ENCODE measurements at places on chromosomes 3 and 15.

DNA sequence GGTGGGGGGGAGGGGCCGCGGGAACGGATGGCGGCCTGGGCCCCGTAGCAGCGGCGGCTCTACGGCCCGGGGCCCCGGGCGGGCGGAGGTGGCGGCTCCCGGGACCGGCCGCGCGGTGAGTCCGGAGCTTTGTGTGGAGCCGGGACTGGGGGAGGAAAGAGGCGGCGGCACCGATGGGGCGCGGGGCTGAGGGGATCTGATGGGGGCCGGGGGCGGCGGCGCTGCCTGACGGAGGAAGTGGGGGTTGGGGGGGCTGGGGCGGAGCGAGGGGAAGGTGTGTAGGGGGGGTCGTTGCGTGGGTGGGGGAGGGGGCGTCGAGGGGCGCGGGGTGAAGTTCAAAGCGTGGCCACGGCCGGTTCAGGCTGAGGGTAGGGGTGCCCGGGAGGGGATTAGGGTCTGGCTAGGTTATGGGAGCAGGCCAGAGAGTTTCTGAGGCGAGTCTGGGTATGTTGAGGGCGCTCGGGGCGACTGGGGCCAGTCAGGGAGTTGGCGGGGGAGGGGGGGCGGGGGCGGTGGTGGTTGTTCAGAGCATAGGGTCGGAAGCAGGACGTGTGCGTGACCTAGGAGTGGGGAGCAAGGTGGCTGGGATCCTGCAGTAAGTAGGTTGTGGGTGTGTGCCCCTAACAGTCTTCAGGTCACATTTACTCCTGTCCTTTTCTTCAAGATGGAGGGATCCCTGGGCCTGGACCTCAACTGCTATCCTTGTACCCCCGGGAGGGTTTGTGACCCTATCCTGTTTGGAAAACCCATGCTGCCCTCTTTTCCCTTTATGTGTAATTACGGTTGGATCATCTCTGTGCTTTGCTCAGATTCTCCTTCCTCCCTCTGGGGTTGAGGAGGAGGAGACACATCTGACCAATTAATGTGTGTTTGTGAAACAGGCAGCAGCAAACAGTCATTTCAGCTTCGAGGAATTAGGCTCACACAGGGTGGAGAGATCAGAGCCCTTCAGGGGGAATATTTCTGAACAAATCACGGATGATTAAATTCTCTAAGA lies 644 bp downstream of the ZNF609 start:
- peak; percentile 83 for DNase-seq

- DNase-seq: no peak
Measured at GRCh38 chr3:35849963-35850362, 210.6 kb downstream of the ARPP21 start.

GRCh38 chr3:102916532-102916931 lies 481.7 kb downstream of the ZPLD1 start:
- no peak for DNase-seq

DNA sequence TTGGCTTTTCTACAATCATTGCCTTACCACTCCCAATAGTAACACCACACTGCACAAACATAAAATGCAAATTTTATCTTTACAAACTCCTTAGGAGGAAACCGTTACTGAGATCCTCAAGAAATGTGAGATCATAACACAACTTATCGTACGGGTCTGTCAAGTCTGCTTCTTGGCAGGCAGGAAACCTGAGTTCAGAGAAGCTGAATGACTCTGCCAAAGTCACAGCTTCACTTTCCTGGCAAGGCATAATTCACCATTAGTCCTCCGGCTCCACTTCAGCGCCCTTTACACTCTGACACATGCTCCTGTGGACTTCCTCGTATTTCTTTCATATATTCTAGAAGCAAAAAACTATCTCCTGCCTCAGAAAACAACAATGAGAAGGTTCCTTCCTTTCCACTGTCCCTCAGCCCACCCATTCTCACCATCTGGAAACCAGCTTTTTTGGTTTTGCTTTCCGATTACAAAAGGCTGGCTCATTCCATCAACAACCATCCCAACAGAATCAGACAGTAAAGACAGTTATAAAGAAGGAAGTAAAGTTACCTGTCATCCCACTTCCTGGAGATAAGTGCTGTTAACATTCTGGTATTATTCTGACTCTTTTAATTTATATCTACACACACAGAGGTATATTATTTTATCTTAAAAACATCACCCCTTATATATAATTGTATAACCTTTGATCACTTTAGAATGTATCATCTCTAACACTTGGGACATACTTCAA lies 223.4 kb downstream of the STT3B start:
- DNase-seq: no peak

DNA sequence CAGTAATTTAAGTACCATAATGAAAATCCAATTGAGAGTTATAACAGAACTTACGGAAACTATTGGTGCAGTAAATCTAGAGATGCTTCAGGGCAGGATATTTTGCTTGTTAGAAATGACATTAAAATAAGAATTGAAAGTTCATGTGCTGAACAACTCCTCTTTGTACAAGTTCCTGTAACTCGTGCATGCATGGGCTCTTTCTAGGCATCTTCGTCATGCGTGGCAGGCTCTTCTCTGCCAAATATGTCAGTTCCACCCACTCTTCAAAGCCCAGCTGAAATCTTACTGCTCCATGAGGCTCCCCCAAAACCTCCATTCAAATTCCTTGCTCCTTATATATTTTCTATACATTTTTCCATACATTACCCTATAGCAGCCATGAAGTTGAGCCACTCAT lies 48.7 kb downstream of the FBN1 start:
- no peak for DNase-seq

DNA sequence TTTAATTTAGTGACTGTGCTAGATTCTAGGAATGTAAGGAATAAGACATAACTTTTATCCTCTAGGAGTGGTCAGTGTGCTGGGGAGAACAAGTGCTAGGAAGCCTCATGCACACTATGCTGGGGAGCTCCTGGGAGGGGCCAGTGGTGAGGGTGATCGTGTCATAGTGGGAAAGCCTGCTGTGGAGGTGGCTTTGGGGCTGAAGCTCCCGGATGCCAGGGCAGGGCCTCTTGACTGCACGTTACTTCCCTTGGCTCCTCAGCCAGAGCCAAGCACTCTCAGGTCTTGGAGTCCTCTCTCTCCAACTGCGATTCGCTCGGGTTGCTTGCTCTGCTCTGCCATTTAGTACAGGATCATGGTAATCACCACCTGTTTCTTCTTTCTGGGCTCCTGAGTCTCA lies 33.6 kb downstream of the SQOR start:
- DNase-seq: no peak

GRCh38 chr15:66783314-66783713 lies 81.3 kb downstream of the SMAD6 start:
- DNase-seq: no peak

- peak; percentile 24 for DNase-seq
Measured at GRCh38 chr3:116135457-116136085, 309.7 kb downstream of the LSAMP start.

- no peak for DNase-seq
Measured at GRCh38 chr3:146191051-146191450, 30.1 kb upstream of the PLOD2 start.

- DNase-seq: no peak
Measured at GRCh38 chr3:133851266-133851906, 44.3 kb downstream of the RAB6B start.

GRCh38 chr3:196292286-196292923 lies 4.9 kb upstream of the PCYT1A start:
- DNase-seq: no peak

GRCh38 chr3:22372292-22373062 lies 621.5 kb upstream of the ZNF385D start:
- no peak for DNase-seq

- no peak for DNase-seq
Measured at GRCh38 chr15:78790027-78790426, 21.2 kb downstream of the ADAMTS7 start.

DNA sequence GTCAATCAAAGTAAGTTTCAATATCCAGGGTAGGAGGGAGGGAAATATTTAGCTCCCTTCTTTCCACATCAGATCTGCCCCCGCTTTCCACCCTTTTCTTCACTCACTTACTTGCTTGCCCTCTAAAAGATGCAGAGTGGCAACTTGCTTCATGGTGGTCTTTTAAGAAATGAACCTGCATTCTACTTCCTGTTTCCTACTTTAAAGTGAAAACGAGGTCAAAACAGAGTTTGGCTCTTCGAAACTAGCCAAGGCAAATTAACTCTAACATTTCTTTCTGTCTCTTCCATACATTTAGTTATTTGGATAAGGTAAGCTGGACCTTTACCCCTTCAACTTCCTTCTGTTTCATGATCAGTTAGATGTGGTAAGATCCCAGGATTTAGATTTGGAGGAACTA lies 34.2 kb upstream of the PEX5L start:
- DNase-seq: no peak

- DNase-seq: peak; percentile 6
Measured at GRCh38 chr3:83033133-83033532, 1271.7 kb upstream of the GBE1 start.

DNA sequence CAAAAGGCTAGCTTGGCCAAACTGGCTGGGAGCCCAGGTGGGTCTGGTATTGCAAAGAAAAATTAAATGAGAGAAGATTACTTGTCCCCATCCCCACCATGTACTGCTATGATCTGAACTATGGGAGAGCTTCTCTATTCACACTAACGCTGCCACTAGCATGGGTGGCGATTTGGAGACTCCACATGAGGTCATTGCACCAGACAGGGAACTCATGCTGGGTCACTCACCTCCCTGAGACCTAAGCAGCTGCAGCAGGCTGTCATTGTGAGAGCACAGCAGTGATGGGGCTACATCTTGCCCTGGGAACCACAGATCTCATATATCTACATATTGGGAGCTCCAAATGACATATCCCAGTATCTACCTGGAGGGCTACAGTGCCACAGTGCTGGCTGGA lies 36.3 kb upstream of the NECTIN3 start:
- no peak for DNase-seq

DNA sequence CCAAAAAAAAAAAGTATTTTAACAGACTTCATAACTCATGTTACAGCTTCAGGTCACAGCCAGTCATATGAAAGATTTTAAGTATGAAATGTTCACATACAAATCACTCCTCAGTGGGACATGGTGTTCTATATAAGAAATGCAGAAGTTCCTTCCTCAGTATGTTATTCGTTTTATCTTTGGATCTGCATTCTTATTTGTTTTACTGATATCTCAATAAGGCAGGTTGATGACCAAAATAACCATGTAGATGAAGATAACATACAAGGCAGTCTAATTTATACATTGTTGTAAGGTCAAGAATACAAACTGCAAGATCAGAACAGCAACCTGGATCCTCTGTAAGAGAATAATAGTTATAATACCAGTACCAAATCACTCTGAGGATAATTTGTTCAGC lies 75.6 kb downstream of the CHAC1 start:
- no peak for DNase-seq

- DNase-seq: no peak
Measured at GRCh38 chr3:146130881-146131371, 30.1 kb downstream of the PLOD2 start.

- DNase-seq: no peak
Measured at GRCh38 chr3:15180042-15180611, 25.9 kb upstream of the CAPN7 start.

GRCh38 chr3:149087208-149087607 lies 875 bp upstream of the HLTF start:
- DNase-seq: no peak

GRCh38 chr3:72375237-72376076 lies 472.8 kb downstream of the SHQ1 start:
- DNase-seq: no peak

- DNase-seq: no peak
Measured at GRCh38 chr15:60945196-60945595, 283.9 kb downstream of the RORA start.

DNA sequence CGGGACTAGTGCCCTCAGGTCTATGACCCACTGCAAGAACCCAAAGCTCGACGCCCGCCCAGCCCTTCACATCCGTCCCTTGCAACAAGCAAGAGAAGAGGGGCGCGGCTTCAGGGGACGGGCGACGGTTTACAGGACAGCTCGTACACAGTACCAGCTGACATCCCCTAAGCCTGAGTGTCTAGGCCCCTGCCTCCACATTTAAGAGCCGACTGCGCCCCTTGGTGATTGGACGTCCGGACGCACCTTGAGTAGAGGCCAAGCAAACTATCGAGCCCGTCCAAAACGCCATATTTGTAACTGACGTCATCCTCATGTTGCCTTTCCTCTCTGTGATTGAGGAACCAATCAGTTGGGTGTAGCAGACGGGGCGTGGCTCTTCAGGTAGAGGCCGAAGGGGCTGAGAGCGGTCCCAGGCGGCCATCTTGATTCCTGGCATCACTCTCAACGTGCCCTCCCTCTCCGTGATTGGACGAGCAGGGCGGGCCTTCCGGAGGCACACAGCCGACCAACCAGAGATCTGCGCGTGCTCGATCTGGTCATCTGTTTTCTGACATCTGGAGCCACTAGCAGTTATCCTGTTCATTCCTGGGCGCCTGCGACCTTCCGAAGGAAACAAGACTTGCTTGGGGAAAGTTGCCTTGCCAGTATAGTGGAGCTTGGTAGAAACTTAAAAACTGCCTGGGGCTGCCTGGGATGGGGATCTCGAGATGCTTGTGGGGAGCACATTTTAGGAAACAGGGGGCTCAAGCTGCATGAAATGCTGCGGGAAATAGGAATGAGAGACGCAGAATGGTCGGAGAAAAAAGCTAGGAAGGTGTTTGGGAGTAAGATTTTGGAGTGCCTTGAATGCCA lies 4.0 kb upstream of the RPL14 start:
- DNase-seq: peak; percentile 99

GRCh38 chr3:104906001-104906639 lies 460.6 kb upstream of the ALCAM start:
- DNase-seq: no peak

- DNase-seq: peak; percentile 98
Measured at GRCh38 chr15:45454814-45455213, 67.7 kb downstream of the SLC30A4 start.

DNA sequence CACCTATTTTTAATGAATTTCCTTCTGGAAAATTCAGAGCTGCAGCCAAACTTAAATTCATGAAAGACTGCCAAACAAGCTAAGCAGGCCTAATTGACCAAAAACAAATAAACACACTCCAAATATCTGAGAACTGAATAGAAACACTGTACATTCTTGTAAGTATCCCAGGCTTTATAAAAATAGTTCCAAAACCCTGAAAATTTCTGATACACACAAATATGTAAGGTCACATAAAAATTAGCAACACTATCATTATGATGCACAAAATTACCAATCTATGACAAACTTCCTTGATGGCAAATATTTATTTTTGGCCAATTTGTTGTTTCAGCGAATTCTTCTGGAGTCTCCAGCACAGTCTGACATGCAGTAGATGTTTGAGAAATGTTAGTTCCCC lies 117.9 kb upstream of the UBE2E2 start:
- DNase-seq: peak; percentile 2

- peak; percentile 21 for DNase-seq
Measured at GRCh38 chr3:37762698-37763097, 99.0 kb upstream of the CTDSPL start.

- DNase-seq: no peak
Measured at GRCh38 chr3:110754212-110754916, 317.3 kb upstream of the NECTIN3 start.

DNA sequence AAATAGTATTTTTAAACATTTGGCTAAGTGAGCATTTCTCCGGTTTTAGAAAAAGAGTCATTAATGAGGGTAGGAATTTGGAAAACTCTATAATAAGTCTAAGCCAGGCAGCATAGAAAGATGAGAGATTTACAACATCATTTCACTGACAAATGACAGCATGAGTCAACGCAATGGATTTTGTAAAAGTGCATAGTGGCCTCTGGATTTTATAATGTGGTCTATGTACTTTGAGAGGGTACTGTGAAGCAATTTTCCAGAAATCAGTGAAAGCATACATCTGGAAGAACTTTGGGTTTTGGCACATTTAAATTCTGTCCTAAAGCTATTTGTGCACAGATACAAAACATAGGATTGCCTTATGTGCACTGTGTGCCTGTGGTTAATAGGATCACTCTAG lies 130.8 kb upstream of the CCNL1 start:
- DNase-seq: peak; percentile 81

All from iris pigment epithelial cell (primary cell).